ENCODE measurements at places on chromosomes 3 and 15. TPM values are rescaled to one million over a fixed set of nuclear protein-coding genes. Genes with fewer than 3 reads are reported as not detected.

- no peaks in the 10 kb centered on the region for H3K36me3 ChIP-seq
- no peak overlapping the region for H3K27ac ChIP-seq
- no peaks in the 10 kb centered on the region for H3K4me1 ChIP-seq
- no peak overlapping the region for H3K4me3 ChIP-seq
- DNase-seq, result no peak
- no peaks in the 10 kb centered on the region for H3K27me3 ChIP-seq
Observed at GRCh38 chr3:12532182-12532581, 13.1 kb downstream of the MKRN2OS start.

DNA sequence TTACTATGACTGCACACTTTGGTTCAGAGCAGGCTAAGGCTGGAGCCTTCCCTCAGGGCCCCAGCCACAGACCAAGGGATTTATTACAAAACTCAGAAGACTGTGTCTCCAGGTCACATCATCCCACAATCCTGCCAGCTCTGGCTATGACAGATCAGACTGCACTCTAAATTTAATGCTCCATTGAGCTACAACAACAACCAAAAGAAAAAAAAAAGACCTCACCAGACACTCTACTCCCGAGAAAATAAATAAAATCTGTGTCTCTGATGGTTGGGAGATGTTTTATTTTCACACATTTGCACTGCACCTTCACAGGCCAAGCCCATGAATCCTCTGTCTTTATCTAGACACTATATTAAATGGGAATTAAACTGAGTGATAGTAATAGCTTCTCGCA, 50.8 kb upstream of the CTNNB1 start:
- H3K4me3 ChIP-seq, result no peak overlapping the region
- H3K27ac ChIP-seq, result no peak overlapping the region
- DNase-seq, result no peak
- H3K4me1 ChIP-seq, result no peaks in the 10 kb centered on the region

GRCh38 chr3:76024640-76025039, 239.3 kb upstream of the ZNF717 start:
- no peak overlapping the region for H3K4me3 ChIP-seq
- no peaks in the 10 kb centered on the region for H3K4me1 ChIP-seq
- DNase-seq, result no peak
- no peaks in the 10 kb centered on the region for H3K36me3 ChIP-seq

MST1R gene
- 1.4 TPM for total RNA-seq
